G401 (cell line): ENCODE measurements at places on chromosomes 6 and 20.

DNA sequence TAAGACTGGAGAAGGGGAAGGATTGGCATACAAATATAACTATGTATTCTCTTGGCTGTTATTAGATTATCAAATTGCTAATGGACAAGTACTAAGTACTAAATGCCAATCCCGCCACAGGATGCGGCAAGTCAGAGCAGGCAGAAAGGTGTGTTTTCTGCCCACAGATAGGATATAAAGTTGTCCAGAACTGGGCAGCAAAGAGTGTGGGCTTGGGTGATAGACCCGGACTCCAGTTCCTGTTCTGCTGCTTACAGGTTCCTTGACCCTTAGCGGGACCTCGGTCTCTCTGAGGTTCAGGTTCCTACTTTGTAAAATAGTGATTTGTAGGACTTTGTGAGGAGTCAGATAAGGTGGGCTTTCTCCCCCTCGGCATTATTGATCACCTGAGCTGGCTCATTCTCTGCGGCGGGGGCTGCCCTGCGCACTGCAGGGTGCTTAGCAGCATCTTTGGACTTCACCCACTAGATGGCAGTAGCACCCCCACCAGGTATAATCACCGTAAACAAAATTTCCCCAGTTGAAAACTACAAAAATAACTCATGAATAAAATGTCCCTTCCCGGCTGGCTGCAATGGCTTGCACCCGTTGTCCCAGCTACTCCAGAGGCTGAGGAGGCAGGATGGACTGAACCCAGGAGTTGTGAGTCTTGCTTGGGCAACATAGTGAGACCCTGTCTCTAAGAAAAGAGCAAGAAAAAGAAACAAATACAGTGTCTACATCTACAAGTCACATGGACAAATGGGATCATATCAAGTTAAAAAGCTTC, 193.1 kb downstream of the DOK5 start:
- DNase-seq = no peak

- peak; percentile 9 for DNase-seq
Measured at GRCh38 chr20:39429726-39430125, 467.6 kb downstream of the DHX35 start.

- no peak for DNase-seq
Measured at GRCh38 chr6:105014448-105014847, 57.5 kb downstream of the LIN28B start.

GRCh38 chr6:14190191-14190928, 72.8 kb downstream of the CD83 start:
- DNase-seq = no peak

GRCh38 chr20:32918296-32918695, 59.6 kb downstream of the EFCAB8 start:
- DNase-seq = no peak

DNA sequence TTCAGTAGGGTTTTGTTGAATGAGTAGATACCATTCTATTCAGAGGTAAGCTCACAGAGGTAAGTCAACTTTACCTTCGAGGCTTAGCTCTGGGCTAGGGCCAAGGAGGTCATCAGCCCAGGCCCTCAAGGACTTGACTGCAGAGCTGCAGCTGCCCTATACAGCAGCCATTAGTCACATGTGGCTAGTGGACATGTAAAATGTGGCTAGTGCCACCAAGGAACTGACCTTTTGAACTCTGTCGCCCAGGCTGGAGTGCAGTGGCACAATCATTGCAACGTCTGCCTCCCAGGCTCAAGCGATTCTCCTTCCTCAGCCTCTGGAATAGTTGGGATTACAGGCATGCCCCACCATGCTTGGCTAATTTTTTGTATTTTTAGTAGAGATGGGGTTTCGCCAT, 47.9 kb upstream of the EPB41L1 start:
- DNase-seq = no peak

DNA sequence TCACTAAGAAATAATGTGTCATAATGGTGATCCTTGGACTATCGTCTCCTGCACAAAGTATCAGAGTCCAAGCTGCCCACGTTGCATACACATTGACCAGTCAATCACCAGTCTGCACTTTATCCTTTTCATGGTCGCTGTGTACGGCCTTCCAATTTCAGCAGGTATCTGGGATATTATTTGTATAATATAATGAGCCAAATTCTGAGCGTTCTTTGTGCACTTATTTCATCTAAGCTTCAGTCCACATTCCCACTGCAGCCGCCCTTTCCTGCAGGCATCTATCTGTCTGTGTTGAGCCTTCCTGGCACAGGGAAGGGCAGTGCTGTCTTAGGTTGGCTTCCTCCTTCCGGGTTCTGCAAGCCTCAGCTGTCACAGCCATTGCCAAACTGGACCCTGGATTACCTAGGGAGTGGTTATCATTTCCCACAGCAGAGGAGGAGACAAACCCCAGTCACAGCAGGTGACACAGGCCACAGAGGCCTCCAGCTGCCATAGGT, 174.3 kb downstream of the TTLL2 start:
- DNase-seq = no peak

- peak; percentile 59 for DNase-seq
Measured at GRCh38 chr20:46127396-46128010, 9.4 kb downstream of the CD40 start.

- no peak for DNase-seq
Measured at GRCh38 chr6:38436726-38437465, 202.8 kb downstream of the BTBD9 start.

- no peak for DNase-seq
Measured at GRCh38 chr6:41176189-41176588, 13.3 kb upstream of the TREM2 start.

DNA sequence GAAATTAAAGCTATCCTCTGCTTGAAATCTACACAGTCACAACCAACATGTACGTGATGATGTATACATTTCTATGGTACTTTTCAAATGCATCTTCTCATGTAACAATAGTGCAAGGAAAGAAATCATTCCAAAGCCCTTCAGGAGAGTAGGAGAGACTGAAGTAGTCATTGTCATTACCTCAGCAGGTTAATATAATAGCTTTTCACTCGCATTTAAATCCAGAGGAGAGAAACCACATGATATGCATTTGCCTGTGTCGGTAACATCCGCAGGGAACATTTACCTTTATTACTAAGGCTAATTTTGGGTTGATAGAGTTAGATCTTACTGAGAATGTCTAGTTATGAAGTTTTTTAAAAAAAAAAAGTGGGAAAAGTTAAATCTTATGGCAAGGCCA, 186.6 kb upstream of the DTNBP1 start:
- DNase-seq = no peak

- no peak for DNase-seq
Measured at GRCh38 chr20:22569353-22569752, 15.0 kb downstream of the FOXA2 start.

DNA sequence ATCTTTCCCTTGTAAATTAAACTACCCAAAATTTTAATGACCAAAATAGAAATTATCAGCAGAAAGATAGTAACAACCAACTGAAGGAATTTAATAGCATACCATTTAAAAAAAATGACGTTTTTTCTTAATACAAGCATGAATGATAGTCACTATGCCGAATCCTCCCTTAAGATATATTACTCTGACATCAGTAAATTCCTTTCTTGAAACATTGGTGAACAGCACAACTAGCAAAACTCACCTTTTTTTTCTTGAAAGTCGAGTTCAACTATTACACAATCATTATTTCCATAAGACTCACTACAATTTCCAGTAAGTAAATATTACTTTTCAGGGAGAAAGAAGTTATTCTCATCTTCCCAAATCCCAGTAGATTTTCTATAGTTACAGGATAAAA, 433.2 kb downstream of the GRIK2 start:
- DNase-seq = no peak

DNA sequence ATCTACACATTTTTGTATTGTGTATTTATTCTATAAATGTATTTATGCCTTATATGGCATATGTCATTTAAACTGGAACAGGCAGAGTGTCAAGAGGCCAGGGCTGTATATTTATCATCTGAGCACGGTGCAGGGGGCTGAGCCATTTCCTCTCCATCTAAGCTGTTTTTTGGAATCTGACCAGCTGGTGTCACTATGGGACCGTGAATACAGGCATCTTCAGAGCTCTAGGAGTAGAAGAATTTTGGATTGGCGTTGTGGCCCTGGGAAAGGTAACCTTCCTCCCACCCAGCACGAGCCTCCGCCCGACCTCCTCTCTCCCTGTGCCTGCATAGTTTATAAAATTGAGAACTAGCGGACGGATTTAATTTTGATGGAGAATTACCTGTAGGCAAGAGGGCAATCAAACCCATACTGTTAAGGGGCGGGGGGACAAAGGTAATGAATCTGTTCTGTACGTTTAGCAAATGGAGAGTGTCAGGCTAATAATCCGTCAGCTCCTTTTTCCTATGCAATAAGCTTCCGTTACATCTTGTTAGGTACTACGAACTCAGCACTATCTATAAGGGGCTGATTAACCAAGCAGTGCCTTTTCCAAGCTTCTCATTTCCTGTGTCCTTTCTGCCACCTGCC, 29.0 kb upstream of the EEF1E1 start:
- DNase-seq = peak; percentile 59

DNA sequence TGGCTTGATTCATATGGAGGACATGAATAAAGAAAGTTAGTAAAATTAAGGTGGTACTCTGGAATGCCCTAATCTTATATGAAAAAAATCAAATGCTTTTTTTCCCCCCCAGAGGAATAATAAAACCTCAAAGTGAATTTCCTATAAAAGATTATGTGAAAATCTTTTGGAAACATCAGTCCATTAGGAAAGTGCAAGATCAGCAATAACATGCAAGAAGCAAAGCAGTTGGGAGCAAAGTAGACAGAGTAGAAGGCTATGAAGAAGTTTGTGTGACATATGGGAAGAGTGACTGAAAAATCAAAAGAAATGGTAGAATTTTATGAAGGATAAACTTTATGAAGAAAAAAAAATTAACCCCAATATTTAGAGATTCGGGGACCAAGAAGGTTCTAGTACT, 998.0 kb upstream of the EPHA7 start:
- no peak for DNase-seq

DNA sequence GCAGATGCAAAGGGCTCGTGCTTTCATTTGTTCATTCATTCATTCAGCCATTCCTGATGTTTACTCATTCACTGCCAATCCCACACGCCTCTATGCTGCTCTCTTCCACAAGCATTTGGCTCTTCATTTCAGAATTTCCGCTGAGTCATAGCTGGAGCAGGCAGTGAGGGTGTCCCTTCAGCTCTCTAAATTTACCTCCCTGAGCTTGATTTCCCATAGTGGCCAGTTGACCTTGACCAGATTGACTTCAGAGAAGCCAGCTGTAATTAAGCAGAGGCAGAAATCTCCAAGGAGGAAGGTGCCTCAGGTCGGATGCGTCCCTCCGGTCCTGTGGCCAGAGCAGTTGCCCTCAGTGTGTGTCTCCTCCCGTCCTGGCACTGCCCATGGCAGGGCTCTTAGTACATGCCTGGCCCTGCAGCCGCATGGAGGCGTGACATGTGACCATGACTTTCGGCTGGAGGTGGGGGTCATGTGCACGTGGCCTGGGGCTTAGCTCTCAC, 267.2 kb upstream of the ECI2 start:
- no peak for DNase-seq

DNA sequence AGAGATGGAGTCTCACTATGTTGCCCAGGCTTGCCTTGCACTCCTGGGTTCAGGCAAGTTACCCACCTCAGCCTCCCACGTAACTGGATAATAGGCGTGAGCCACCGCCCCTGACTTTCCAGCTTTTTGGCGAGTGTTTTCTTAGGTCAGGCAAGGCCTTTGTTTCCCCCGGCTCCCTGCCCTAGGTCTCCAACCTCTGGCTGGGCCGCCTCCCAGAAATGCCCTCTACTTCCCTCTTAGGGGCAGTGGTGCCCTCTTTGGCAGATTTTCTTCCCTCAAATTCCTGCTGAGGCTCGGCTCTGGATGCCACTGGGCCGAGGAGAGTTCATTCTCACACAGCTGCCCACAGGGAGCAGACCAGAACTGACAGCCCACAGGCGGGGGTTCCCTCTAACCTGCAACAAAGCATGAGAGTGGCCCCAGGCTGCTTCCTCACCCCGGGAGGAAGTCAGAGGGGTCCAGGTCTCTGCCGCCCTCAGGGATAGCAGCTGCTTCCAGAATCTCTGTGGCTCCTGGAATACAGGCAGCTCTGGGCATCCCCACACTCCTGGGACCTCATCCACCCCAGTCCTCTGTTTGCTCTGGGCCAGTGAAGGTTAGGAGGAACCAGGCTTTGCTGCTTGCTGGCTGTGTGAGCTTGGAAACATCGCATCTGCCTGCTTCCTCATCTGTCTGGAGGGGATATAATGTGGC, 56.5 kb downstream of the TCP11 start:
- DNase-seq = no peak

- no peak for DNase-seq
Measured at GRCh38 chr6:46657642-46658041, 4.9 kb downstream of the SLC25A27 start.
